ENCODE measurements at places on chromosomes 16 and 17. TPM values are rescaled to one million over a fixed set of nuclear protein-coding genes. Genes with fewer than 3 reads are reported as not detected.

WNT9B gene
- total RNA-seq = not detected

SHBG gene
- total RNA-seq = 1.0 TPM

CBX8 gene
- total RNA-seq = 14.2 TPM

TERB1 gene
- not detected for total RNA-seq

SSTR5 gene
- total RNA-seq = not detected

Data from PC-9 (cell line).